ENCODE measurements at places on chromosomes 1 and 21.
A peak's percentile ranks its signal among the peaks of the same experiment; 100 is the strongest.

GRCh38 chr1:45507893-45508292, 7.8 kb downstream of the MMACHC start:
- no peak for DNase-seq

DNA sequence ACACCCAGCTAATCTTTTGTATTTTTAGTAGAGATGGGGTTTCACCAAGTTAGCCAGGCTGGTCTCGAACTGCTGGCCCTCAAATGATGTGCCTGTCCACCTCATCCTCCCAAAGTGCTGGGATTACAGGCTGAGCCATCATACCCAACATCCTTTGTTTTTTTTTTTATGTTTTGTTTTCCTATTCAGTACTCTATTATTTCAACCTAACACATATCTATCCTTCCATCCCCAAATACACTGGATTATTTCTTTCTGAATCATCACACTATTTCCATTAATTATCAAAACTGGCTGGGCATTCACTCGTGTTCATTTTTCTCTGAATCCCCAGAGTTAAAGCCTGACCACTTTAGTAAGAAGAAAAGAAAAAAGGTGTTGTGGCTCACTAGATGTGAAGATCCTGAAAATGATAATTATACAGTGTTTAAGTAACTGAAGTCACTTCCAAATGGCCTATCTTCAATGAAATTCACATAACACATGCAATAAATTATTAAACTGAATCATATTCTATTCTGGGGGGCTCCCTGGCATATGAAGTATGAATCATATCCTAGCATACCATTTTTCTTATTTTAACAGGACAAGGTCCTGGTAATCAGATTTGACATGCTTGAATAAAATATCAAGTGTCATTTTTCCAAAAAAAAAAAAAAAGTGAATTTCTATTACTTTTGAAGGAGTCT, 1754.2 kb downstream of the BRINP3 start:
- no peak for DNase-seq

- peak; percentile 88 for DNase-seq
Observed at GRCh38 chr1:229093609-229094336, 177.1 kb upstream of the RAB4A start.

DNA sequence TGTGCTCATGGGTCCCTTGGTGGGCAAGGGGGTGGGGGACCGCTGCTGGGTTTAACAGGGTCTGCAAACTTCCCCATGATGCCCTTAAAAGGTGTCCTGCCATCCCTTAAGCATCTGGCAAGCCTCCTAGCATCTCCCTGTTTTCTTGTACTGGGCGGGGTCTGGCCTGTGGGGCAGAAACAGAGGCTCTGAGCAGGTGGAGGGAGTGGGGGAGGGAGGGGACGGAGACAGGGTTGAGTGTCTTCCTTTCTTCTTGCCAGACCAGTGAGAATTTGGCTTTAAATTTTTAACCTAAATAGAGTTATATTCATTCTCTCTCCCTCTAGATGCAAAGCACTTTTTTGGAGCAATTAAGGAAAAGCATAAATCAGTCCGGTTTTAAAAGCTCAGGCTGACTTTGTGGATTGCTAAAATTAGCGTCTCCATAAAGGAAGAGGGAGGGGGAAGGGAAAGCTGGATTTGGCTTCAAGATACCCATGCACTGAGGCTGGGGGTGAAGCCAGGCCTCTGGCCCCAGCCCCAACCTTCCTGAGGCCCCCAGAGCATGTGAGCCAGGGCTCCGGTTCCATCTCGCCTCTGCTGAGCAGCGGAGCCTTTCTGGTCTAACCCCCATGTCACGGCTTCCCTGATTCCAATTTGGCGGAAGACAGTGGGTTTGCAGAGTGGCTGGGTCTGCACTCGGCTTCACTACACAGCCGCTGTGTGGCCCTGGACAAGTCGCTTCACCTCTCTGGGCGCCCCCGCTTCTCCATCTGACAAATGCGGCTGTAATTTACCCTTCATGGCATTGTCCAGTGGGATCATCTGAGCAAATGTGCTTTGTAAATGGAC, 25.3 kb downstream of the IGSF21 start:
- no peak for DNase-seq

DNA sequence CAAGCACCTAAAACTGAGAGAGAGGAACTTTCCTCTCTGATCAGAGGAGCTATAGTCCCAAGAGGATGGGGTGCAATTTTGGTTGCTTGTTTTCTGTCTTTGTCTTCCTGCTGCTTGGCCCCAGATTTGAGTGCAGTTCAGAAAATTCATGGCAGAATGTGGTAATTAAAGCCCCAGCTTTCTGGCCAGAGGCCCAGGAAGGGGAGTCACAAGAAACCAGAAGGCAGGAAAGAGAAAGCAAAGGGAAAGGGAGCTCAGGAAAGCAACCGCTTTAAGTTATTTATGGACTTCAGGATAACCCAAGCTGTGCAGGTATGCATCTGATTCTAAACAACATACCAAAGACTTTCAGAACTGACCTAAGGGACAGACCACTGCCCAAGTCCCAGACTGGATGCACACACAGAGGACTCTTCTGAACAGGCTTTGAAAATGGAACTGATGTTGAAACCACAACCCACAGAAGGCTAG, 88.8 kb downstream of the ST3GAL3 start:
- DNase-seq = no peak

DNA sequence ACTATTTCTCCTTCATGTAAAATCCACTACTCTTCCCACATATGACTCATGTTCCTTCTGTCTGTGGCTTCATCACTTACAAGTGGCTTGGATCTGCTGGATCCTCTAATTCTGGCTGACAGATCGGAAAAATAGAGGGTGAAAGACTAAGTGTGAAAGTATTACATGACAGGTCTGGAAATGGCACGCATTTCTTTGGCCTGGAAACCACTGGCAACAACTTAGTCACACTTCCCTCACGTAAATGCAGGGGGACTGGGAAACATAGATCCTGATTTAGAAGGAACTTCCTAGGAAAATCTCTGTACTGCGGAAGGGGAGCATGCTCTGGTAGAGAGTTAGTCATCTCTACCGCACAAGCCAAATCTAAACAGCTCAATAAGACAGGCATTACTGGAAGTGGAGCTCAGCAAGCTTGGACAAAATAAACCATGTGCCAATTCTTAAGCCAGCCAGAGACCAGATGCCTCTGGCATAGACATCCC, 305.4 kb upstream of the PTBP2 start:
- no peak for DNase-seq

DNA sequence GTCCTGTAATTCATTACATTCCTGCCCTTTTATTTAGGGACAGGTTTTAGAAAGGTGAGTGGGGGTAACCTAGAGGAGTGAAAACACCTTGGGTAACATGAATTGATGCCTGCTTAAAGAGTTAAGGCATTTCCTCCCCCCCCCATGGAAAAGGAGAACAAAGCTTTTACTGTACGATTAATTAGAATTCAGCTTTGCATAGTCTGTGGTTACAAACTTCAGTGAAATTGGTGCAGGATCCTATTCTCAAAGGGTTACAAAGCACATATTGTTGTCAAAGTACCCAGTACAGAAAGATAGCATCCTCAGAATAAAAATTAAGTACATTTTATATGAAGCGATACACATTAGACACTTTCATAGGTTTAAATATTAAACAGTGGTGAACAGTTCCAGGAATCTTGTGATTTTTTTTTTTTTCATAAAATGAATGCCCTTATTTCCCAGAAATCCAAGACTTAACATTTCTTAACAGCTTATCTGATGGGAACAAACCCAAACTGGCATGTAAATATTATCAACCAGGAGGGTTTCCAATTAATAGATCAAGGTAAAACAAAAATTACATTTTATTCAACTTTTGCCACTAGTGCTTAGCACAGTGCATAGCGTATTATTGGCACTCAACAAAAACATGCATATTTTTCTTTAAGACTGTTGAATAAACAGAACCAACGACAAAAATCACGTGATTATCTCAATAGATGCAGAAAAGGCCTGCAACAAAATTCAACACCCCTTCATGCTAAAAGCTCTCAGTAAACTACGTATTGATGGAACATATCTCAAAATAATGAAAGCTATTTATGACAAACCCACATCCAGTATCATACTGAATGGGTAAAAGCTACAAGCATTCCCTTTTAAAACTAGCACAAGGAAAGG, 172.7 kb downstream of the PDE4B start:
- no peak for DNase-seq

- DNase-seq = no peak
Observed at GRCh38 chr1:237164406-237165352, 122.7 kb downstream of the RYR2 start.

DNA sequence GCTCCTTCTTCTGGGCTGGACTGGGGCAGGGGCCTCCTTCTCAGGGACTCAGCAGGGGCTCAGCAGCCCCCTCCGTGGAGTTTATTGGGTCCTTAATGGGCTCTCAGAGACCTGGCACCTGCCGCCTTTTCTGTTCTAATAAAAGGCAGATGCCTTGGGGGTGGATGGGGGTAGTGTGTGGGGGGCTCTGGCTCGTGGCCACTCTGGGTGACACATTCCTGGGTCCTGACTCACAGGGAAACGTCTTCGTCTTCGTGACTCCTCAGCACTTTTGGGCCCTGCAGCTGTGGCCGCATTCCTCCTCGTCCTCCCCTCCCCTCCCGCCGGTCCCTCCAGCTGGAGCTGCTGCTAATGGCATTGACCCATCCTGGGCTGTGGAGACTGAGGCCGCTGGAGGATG, 107.8 kb upstream of the WNT4 start:
- DNase-seq = no peak

- DNase-seq = no peak
Observed at GRCh38 chr1:211468595-211468994, 23.4 kb downstream of the RD3 start.

GRCh38 chr1:155981266-155982088, 3.1 kb upstream of the ARHGEF2 start:
- DNase-seq = no peak

DNA sequence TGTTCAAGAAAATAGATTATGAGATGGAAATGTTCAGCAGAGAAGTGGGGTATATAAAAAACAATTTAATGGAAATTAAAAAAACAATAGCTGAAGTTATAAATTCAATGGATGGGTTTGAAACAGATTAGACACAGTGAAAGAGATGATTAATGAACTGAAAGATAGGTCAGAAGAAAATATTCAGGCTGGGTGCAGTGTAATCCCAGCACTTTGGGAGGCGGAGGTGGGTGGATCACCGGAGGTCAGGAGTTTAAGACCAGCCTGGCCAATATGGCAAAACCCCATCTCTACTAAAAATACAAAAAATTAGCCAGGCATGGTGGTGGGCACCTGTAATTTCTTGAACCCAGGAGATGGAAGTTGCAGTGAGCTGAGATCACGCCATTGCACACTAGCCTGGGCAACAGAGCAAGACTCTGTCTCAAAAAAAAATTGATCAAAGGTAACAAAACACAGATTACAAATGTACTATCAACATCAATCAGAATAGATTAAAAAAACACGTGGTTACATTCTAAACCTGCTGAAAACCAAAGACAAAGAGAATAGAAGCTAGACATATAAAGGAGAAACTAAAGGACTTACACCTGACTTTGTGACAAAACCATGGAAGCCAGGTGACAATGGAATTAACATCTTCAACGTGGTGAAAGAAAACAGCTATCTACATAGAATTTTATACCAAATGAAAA, 4.8 kb upstream of the SUMO3 start:
- DNase-seq = no peak

DNA sequence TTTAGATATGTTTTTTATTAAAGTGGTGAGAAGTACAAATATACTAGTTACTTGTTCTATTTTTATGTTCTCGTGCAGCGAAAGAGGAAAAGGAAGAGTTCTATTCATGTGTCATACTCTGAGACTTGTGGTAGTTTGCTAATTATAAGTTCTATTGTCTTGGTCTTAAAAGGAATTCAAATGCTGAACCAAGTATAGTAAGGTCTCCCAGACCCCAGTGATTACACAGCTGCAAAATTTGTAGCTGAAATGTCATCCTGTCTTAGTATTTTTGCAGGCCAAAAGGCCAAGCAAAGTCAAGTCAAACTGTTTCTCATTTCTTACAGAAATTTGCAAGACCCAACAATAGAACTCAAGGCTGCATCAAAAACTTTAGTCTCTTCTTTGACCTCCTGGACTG, 268.7 kb downstream of the CHRM3 start:
- DNase-seq = no peak

- no peak for DNase-seq
Observed at GRCh38 chr1:112721966-112722524, 6.9 kb upstream of the PPM1J start.

GRCh38 chr1:202702088-202702487, 8.2 kb downstream of the SYT2 start:
- DNase-seq = no peak

DNA sequence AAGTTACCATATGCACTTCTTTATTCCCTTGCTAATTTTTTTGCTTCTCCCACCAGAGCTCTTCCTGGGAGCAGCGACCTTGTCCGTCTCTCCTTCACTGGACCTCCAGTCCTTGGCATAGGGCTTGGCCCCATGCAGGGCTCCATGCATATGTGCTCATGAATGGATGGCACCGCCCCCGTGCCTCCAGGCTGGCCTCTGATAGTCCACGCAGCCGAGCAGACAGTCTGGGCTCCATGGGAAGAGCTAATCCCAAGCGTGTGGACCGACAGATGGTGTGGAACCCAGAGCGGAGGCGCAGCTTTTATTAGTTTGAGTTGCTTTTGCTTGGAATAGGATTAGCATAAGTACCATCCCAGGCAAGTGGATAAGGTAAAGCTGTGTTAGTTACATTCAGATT, 41.8 kb downstream of the CDCP2 start:
- DNase-seq = no peak

DNA sequence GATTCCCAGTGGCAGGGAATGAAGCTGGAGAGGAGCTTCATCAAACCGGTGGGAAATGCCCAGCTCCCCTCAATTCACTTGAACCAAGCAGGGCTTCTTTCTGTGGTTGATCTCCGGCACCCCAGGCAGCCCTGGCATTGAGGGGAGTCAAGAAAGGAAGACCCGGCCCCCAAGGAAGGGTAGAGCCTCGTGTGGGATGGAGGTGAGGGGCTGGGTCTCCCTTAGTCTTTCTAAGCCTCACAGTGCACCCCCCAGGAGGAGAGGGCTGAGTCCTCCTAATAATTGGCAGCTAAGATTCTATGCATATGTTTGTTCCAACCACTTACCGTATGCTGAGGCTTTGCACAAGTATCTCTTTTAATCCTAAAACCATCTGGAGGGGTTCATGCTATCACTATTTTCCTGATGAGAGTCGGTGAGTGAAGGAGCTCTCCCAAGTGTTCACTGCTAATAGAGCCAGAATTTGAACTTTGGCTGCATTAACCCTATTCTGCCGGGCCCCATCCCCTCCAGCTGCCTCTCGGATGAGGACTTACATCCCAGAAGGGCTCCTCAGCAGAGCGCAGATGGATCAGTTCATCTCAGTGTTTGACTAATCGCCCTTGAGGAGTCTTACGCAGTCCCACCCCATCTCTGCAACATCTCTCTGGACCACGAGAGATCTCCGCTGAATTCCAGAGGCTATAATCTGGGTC, 33.1 kb upstream of the TMEM51 start:
- DNase-seq = no peak

DNA sequence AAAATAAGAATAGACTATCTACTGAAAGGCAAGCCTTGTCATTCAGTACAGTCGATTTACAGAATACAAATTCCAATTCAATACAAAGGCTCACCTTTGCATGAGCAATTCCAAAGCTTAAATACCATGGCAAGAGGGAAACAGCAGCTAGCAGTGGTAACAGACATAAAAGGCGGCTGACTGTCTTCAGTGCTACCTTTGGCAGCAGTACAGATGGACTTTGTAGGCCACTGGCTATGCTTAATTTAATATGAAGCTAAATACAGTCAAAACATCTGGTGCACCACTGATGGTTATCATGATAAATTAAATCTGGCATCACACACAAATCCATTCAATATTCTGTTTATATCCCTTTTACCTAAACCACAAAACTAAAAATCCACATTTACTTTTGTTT, 62.4 kb downstream of the RERE start:
- DNase-seq = no peak

All from iPS DF 6.9 (cell line).